Osteoblast (primary cell): ENCODE measurements at places on chromosomes 5 and 9.

DNA sequence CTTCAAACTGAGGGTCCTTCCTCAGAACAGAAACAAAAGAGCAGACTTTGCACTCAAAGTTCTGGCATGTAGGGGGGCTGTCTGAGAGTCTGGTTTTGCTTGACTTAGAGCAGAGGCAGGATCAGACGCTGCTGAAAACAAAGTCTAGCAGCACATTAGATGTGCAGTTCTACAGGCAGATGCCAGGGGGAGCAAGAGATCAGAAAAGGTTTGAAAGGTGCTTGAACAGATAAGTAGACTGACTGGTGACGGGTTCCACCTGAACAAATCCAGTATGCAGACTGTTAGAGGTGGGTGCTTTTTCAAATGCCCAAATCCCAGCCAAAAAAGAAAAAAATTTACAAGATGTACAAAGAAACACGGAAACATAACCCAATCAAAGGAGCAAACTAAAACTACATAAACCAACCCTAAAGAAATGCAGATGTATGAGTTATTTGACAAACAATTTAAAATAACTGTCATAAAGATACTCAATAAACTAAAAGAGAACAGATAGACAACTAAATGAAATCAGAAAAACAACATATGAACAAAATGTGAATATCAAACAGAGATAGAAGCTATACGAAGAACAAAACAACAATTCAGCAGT lies 194.7 kb upstream of the FREM1 start:
- DNase-seq = peak; percentile 66

GRCh38 chr9:83218411-83219090 lies 155.6 kb upstream of the RASEF start:
- no peak for DNase-seq

- DNase-seq = peak; percentile 91
Measured at GRCh38 chr9:35910613-35911359, 1.5 kb downstream of the SPAAR start.

DNA sequence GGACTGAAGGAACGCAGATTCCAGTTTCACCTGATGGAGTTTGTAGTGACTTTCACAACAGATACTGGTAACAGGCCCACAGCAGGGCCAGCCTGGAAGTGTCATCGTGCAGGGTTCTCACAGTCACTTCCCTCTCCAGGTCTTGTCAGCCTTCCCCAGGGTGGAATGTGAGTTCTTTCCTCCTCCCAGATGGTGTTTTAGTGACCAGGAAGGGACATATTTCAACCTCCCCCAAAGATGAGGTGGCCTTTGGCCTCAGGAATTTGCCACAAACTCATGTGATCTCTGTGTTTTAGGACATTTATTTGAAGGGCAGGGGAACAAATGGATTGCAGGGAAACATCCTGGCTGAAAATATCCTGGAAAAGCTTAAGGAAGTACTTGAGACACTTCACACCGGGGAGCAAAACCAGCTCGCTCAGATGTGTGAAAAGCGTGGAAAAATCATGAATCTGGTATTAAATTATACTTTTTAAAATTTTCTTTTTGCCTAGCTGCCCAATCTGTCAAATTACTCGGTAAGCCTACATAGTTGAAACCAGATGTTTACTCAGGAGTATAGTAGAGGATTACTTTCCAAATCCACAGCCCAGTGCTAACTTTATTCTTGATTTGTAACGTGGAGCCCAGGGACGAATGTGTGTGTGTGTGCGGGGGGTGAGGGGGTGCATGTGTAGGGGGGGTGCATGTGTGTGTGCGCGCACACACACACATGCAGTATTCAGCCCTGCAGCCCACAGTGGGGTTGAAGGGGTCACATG lies 66.8 kb downstream of the PTPDC1 start:
- peak; percentile 84 for DNase-seq

- no peak for DNase-seq
Measured at GRCh38 chr9:111904891-111905291, 8.3 kb downstream of the UGCG start.

- no peak for DNase-seq
Measured at GRCh38 chr9:86096386-86096785, 3.0 kb downstream of the GOLM1 start.

DNA sequence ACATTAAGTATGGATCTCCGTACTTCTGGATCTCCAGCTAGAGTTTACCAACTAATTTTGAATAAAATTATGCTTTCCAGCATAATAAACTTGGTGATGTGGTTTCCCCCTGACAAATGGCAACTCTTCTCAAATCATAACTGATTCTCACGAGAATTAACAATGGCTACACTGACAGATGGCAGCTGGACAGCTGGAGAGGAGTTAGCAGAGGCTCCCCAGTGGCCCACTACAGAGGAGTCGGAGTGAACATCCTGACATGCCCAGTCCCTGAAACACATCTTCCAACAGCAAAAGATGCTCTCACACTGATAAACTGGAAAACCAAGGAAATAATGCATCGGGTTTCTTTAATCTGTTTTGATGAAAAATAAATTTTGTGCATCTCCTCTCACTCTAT lies 239.6 kb downstream of the MAN2A1 start:
- no peak for DNase-seq

GRCh38 chr9:12753931-12754330 lies 20.9 kb upstream of the LURAP1L start:
- DNase-seq = no peak

- peak; percentile 69 for DNase-seq
Measured at GRCh38 chr5:57724836-57725235, 242.2 kb upstream of the ACTBL2 start.

- no peak for DNase-seq
Measured at GRCh38 chr5:112533362-112533761, 114.3 kb upstream of the EPB41L4A start.

DNA sequence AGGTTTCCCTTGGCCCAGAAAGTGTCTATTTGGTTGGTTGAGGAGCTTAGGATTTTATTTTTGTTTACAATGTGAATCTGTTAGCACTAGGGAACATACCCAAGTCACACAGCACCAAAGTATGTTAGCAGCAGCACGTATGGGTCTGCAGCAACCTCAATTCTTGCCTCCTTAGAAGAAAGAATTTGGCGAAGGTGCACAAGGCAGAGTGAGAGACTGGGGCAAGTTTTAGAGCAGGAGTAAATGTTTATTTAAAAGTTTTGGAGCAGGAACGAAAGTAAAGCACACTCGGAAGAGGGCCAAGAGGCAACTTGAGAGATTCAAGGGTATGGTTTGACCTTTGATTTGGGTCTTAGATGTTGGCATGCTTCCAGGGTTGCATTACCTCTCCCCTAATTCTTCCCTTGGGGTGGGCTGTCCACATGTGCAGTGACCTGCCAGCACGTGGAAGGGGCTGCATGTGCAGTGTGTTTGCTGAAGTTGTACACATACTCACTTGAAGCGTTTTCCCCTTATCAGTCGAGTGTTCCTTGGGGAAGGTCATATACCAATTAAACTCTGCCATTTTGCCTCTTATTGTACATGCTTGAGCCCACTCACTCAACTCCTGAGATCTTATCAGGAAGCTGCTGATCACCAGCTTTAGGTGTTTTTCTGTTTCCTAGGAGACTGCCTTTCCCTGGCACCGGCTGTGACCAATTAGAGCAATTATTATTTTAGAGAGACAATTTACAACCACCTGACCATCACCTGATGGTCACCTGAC lies 64.9 kb upstream of the SHC3 start:
- no peak for DNase-seq

DNA sequence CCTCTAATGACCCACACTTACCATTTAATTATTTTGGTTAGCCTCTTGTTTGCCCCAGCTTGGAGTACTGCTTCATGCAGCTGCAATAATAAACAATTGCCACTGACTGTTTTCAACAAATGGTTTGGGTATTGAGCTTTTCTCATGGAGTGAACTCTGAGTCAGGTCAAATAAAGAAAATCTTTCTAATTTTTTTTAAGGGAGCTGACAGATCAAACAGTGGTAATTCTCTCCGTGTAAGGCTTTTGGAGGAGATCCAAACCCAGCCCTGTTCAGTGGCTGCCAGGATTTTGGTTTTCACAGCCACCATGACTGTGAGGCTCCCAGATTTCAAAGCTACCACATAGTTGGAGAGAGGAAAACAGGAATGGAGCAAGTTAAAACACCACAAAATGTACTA lies 110.7 kb upstream of the EFNA5 start:
- no peak for DNase-seq

DNA sequence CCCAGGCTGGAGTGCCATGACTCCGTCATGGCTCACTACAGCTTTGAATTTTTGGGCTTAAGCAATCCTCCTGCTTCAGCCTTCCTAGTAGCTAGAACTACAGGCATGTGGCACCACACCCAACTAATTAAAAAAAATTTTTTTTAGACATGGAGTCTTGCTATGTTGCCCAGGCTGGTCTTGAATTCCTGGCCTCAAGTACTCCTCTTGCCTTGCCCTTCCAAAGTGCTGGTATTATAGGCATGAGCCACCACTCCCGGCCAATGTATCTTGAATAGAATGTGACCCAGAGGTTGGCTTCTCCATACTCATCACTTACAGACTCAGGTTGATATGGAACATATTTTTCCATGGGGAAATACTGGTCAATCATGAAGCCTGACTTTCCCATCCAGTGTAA lies 51.2 kb upstream of the JAK2 start:
- no peak for DNase-seq

GRCh38 chr5:99004960-99005359 lies 76.2 kb upstream of the CHD1 start:
- DNase-seq = no peak

GRCh38 chr9:128094950-128095544 lies 27.0 kb downstream of the SLC25A25 start:
- peak; percentile 59 for DNase-seq

- DNase-seq = no peak
Measured at GRCh38 chr9:104982543-104982942, 54.6 kb upstream of the ABCA1 start.

- no peak for DNase-seq
Measured at GRCh38 chr9:105278751-105279150, 34.3 kb downstream of the SLC44A1 start.

DNA sequence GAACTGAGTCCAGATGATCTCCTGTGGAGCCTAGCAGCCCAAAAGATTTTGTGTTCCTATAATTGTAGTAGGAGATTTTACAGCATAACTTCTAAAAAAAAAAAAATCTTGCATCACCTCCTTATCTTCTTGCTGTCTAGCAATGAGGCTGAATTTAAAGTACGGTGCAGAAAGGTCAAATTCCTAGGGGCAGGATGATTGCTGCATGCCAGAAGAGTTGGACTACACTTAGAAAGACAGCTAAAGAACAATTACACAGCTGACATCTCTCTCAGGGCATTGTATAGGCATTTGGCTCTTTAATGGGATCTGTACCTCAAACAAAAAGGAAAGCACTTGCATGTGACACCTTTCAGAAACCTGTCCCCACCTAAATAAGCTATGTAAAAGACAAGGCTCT lies 443.2 kb downstream of the HCN1 start:
- DNase-seq = no peak

DNA sequence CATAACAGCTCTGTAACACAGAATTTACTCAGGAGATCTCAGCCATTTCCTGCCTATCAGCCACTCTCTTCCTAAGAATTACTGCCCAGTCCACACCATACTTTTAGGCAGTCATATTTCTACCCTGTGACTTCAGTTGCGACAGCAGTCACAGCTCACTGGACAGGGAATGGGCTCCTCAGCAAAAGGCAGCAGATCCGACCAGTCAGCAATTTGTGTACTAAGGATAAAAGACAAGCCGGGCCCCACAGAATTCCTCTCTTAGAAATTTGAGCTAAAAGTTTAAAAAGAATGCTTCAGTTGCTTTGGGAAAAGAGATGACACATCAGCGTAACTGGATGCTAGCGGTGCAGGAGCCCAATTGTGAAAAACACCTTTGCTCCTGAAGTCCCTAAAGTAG lies 172.1 kb downstream of the ENC1 start:
- no peak for DNase-seq

DNA sequence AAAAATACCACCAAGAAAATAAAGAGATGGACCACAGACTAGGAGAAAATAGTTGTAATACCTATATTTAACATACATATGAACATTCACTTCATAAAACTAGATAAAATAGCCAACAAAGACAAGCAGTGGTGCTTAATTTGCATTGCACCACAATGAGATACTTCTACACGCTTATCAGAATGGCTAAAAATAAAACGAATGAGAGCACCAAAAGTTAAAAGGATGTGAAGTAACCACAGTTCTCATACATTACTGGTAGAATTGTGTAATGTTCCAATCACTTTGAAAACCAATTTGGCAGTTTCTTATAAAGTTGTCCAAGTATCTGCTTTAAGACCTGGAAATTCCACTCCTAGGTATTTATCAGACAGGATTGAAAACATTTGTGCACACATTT lies 198.9 kb upstream of the SGCD start:
- DNase-seq = no peak

- DNase-seq = peak; percentile 95
Measured at GRCh38 chr5:157387683-157388093, 72.3 kb upstream of the NIPAL4 start.

GRCh38 chr9:75185585-75186170 lies 97.4 kb downstream of the OSTF1 start:
- DNase-seq = no peak

- DNase-seq = peak; percentile 58
Measured at GRCh38 chr9:128919402-128920089, 1.2 kb upstream of the PHYHD1 start.

DNA sequence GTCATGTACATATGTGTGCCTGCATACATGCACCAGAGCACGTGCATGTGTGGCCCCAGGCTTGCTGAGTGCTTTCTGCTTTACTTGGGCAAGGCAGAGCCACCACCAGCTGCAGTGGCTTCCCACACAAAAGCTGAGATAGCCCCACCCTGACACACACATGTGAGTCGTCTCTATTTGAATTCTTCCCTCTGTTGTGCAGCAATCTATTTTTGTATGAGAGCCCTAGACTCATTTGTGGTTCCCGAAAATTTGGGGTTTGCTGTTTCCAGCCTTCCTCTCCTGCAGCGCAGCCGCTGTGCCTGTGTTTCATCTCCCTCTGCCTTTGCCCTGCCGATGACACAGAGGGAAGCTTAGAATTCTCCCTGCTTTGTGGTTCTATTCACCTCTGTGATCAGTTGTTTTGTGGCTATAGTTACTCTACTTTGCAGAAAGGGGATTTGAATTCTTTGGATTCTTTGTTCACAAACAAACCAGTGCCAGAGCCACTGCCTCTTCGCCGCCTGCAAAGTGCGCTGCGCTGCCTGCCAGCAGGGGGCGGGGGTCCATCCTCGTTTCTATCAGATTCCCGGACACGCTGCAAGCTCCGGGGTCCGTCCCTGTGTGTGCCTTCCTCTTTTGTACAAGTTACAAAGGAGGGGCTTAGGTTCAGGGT lies 95.8 kb upstream of the DAP start:
- DNase-seq = peak; percentile 94

GRCh38 chr5:172093965-172094364 lies 87.5 kb upstream of the FBXW11 start:
- peak; percentile 80 for DNase-seq

GRCh38 chr5:72353046-72353445 lies 32.9 kb downstream of the PTCD2 start:
- peak; percentile 85 for DNase-seq

DNA sequence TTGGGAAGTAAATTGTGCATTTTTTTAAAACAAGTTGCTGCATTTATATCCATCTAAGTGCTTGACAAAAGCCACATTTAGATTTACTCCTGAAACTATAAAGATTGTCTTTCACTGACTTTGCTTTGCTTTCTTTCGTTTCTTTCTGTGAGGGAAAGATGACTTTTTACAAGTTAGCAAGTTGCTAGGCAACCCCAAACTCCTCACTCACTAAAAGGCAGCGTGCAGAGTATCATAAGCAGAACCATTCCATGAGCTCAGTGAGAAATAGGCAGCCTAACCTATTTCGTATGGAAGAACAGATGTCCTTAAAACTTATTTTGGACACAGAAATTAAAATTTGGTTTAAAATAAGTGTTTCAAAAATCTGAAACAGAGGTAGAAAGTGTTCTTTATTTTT lies 29.0 kb downstream of the KLF9 start:
- DNase-seq = no peak
